ENCODE measurements at places on chromosomes 7 and 10. TPM values are rescaled to one million over a fixed set of nuclear protein-coding genes. Genes with fewer than 3 reads are reported as not detected.

DNA sequence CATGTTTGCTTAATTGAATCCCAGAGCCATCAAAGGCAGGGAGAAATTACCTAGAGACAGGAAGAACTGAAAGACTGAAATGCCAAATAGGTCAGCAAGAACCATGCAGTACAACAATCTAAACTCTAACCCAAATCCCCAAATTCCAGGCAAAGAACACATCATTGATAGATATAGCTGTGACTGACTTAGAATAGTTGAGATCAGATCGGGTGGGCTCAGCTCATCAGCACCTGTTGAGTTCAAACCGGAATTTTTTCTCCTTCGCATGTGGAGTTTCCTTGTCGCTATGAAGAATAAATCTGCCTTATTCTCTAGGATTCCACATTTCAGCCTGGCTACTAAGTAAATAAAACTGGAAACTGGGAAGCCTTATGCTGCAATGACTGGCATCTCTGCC is 1.4 kb downstream of the ANKMY2 start:
- H3K36me3 ChIP-seq, result no peaks in the 10 kb centered on the region
- H3K4me1 ChIP-seq, result peaks cover 7% of the 10 kb centered on the region
- no peak for DNase-seq
- no peaks in the 10 kb centered on the region for H3K27me3 ChIP-seq
- H3K27ac ChIP-seq, result peak overlapping the region; percentile 89
- H3K4me3 ChIP-seq, result peak overlapping the region; percentile 94

- no peaks in the 10 kb centered on the region for H3K4me1 ChIP-seq
- no peak overlapping the region for H3K4me3 ChIP-seq
- H3K27me3 ChIP-seq, result no peaks in the 10 kb centered on the region
- peak overlapping the region; percentile 28 for H3K27ac ChIP-seq
- H3K36me3 ChIP-seq, result no peaks in the 10 kb centered on the region
Observed at GRCh38 chr7:117673839-117674238, 194.0 kb downstream of the CFTR start.

- H3K4me3 ChIP-seq, result no peak overlapping the region
- DNase-seq, result no peak
- H3K27me3 ChIP-seq, result no peaks in the 10 kb centered on the region
- H3K27ac ChIP-seq, result no peak overlapping the region
Observed at GRCh38 chr7:118186501-118186900, 2.5 kb downstream of the LSM8 start.

DNA sequence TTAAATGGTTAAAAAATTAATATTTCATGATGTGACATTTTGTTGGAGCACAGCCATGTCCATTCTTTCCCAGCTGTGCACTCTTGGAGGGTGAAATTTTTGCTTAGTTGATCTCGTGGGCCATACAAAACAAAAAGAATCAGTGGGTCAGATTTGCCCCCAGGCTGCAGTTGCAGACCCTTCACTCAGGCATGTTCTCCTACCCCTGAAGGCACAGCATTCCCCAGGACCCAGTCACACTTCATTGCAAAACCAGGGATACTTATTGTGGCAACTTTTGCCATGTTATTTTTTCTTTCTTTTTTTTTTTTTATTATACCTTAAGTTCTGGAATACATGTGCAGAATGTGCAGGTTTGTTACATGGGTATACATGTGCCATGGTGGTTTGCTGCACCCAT is 6.0 kb downstream of the TAS2R40 start:
- H3K27ac ChIP-seq, result no peak overlapping the region
- DNase-seq, result no peak
- no peaks in the 10 kb centered on the region for H3K27me3 ChIP-seq
- H3K36me3 ChIP-seq, result no peaks in the 10 kb centered on the region
- no peaks in the 10 kb centered on the region for H3K4me1 ChIP-seq
- H3K4me3 ChIP-seq, result no peak overlapping the region

DNA sequence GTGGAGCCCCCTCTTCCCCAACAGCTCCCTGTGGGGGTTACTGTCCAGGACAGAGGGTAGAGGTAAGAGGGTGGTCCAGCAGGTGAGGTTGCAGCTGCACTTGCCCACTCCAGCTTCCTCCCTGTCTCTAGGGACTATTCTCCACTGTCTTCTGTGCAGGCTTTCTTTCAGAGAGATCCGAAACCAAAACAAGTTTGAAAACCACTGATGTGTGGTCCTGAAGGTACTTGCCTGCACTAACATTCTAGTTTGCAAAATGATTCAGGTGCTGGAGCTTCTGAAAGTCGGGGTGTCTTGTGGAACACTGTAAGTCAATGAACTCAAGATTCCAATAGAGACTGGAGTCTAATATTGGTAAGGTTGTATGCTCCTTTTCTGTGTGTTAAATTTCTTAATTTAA is 63.1 kb downstream of the BLNK start:
- H3K36me3 ChIP-seq, result no peaks in the 10 kb centered on the region
- H3K27ac ChIP-seq, result no peak overlapping the region
- DNase-seq, result no peak
- H3K4me1 ChIP-seq, result no peaks in the 10 kb centered on the region

DNA sequence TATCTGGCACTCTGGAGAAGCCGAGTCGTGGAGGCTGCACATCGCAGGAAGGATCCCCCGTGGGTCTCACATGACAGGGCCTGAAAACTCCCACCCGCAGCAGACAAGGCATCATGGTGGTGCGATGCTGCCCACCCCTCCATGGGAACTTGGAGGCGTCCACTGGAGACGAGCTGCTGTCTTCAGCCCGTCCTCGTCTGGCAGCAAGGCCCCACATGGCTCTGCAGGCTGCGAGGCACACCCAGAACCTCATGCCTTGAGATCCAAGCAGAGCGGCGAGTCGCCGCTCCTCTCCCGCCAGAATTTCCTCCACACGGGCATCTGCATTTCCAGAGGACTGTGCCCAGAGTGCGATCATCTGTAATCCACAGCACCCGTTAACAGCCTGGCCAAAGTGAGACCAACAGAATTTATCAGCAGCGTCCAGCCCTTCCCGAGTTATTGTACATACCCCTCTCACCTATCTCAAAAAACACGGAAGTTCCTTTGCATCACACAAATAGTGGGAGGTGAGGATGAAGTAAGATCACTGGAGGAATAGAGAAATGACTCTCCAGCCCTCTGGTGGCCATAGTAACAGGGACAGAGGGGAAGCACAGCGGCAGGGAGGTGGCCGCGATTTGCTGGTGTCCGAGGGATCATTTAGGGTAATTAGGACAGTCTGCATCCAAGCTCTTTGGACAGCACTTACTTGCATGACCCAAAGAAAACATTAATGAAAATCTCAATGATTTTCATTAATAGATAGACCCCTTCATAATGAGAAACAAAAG is 292.4 kb downstream of the USP6NL start:
- H3K27me3 ChIP-seq, result no peaks in the 10 kb centered on the region
- no peak overlapping the region for H3K4me3 ChIP-seq
- H3K27ac ChIP-seq, result no peak overlapping the region
- no peak for DNase-seq
- no peaks in the 10 kb centered on the region for H3K4me1 ChIP-seq

- H3K4me3 ChIP-seq, result no peak overlapping the region
- H3K27me3 ChIP-seq, result no peaks in the 10 kb centered on the region
- H3K27ac ChIP-seq, result no peak overlapping the region
Observed at GRCh38 chr7:86708031-86708680, 64.4 kb downstream of the GRM3 start.

GRCh38 chr7:26155531-26156375 is 3.8 kb downstream of the NFE2L3 start:
- H3K4me1 ChIP-seq, result no peaks in the 10 kb centered on the region
- H3K27ac ChIP-seq, result no peak overlapping the region
- DNase-seq, result no peak
- H3K4me3 ChIP-seq, result no peak overlapping the region

- H3K4me1 ChIP-seq, result no peaks in the 10 kb centered on the region
- H3K27me3 ChIP-seq, result no peaks in the 10 kb centered on the region
- DNase-seq, result no peak
- H3K36me3 ChIP-seq, result no peaks in the 10 kb centered on the region
- peak overlapping the region; percentile 10 for H3K4me3 ChIP-seq
Observed at GRCh38 chr7:7761340-7761973, 43.0 kb upstream of the RPA3 start.

DNA sequence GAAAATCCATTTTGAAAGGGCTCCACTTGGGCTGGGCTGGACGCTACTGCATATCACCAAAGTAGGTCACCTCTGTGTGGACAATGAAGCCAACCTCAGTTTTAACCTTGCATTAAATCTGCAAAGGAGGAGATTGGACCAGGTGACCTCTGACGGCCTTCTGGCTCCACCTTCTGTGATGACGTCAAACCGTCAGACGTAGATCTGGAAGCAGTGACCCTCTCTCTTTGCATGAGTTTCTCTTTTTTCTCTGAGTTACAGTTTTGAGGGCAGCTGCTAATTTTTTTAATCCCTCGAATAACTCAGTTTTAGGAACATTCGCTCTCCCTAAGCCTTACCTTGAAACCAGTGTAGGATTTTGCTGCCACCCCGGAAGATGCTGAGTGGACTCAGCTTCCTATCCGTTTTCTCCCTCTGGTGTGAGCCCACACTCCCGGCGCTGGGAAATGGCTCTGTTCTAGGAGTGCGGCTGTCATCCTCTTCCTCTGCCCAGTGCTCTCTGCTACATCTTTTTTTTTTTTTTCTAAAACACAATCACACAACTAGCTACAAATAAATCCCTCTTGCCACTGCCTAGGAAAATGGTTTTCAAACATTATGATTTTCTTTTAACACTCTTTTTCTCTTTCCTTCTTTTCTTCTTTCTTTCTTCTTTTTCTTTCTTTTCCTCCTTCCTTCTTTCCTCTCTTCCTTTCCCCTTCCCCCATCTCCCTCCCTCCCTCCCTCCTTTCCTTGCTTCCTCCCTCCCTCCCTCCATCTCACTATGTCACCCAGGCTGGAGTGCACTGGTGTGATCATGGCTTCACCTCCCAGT is 27.7 kb upstream of the NMT2 start:
- no peaks in the 10 kb centered on the region for H3K4me1 ChIP-seq
- no peaks in the 10 kb centered on the region for H3K36me3 ChIP-seq
- no peak overlapping the region for H3K4me3 ChIP-seq
- no peak for DNase-seq

- H3K27ac ChIP-seq, result no peak overlapping the region
- no peak overlapping the region for H3K4me3 ChIP-seq
- no peaks in the 10 kb centered on the region for H3K27me3 ChIP-seq
- H3K36me3 ChIP-seq, result no peaks in the 10 kb centered on the region
- DNase-seq, result no peak
- no peaks in the 10 kb centered on the region for H3K4me1 ChIP-seq
Observed at GRCh38 chr7:157567666-157568065, 230.9 kb downstream of the DNAJB6 start.

- H3K27ac ChIP-seq, result no peak overlapping the region
- no peak overlapping the region for H3K4me3 ChIP-seq
- H3K4me1 ChIP-seq, result no peaks in the 10 kb centered on the region
Observed at GRCh38 chr10:104277785-104278184, 8.8 kb downstream of the GSTO2 start.

DNA sequence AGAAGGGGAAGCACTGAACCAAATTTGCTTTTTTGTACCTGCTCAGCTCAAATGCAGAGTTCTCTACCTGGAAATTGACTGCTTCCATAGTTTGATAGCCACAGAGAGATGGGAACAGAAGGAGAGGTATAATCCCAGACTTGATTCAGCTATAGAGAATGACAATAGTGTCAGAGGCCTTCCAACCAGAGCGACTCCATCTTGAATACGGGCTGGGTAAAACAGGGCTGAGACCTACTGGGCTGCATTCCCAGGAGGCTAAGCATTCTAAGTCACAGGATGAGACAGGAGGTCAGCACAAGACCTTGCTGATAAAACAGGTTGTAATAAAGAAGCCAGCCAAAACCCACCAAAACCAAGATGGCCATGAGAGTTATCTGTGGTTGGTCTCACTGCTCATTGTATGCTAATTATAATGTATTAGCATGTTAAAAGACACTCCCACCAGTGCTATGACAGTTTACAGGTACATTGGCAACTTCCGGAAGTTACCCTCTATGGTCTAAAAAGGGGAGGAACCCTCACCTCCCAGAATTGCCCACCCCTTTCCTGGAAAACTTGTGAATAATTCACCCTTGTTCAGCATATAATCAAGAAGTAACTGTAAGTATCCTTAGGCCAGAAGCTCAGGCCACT is 42.7 kb upstream of the ATRNL1 start:
- no peaks in the 10 kb centered on the region for H3K4me1 ChIP-seq
- H3K27ac ChIP-seq, result no peak overlapping the region
- no peaks in the 10 kb centered on the region for H3K27me3 ChIP-seq

DNA sequence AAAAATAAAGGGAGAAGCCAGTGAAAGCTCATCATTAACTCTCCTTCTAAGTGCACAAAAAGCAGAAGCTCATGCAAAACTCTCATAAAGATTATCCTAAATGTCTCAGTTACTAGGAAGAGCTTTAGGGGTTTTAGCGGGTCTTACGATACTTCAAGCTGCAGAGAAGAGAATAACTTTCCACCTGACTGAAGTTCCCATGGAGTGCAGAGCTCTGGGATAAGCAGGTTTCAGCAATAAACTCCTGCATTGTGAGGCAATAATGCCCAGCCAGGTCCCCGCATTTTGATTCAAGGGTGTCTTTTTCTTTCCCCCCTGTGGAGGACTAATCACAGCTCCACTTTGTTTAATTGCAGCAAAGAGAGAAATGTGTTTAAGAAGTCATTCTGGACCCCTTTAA is 241.9 kb upstream of the SP8 start:
- no peak overlapping the region for H3K27ac ChIP-seq
- no peak for DNase-seq
- no peaks in the 10 kb centered on the region for H3K4me1 ChIP-seq
- no peaks in the 10 kb centered on the region for H3K27me3 ChIP-seq
- no peaks in the 10 kb centered on the region for H3K36me3 ChIP-seq

- no peaks in the 10 kb centered on the region for H3K36me3 ChIP-seq
- H3K27ac ChIP-seq, result no peak overlapping the region
- no peak overlapping the region for H3K4me3 ChIP-seq
- H3K27me3 ChIP-seq, result no peaks in the 10 kb centered on the region
Observed at GRCh38 chr7:64181586-64181985, 25.4 kb upstream of the ZNF735 start.

DNA sequence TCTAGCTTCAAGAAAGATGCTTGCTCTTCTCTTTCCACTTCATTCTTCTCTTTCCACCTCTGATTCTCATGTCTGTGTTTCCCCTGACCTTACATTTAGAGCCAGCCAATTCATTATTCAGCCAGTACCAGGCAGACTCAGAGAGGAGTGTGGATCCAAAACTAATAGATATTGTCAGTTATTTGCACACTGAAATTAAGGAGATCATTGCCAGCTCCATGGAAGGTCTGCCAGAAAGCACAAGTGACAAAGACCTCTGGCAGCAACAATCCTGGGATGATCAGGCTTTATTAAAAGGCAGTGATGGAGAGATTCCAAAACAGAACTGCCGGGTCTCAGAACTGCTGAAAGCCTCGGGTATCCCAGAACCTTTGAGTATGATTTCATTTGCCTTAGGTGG is 749.4 kb downstream of the XPNPEP1 start:
- H3K27me3 ChIP-seq, result no peaks in the 10 kb centered on the region
- no peak overlapping the region for H3K4me3 ChIP-seq
- no peaks in the 10 kb centered on the region for H3K36me3 ChIP-seq
- H3K4me1 ChIP-seq, result no peaks in the 10 kb centered on the region
- DNase-seq, result no peak

Gene PTPN20
- 2.5 TPM for total RNA-seq

Gene TUBAL3
- total RNA-seq, result 1.1 TPM

Gene ASAH2
- 1.9 TPM for total RNA-seq

Gene RAB19
- total RNA-seq, result 0.80 TPM

Gene CCDC186
- total RNA-seq, result 22.6 TPM

Gene HOXA10
- total RNA-seq, result 65.6 TPM

Gene MRPL43
- 119 TPM for total RNA-seq

Gene GHRHR
- total RNA-seq, result not detected

Gene BMPR1A
- 53.9 TPM for total RNA-seq

Gene PSMC2
- total RNA-seq, result 62.0 TPM

Gene PRKCQ
- 0.87 TPM for total RNA-seq

Gene GIMAP5
- total RNA-seq, result 15.1 TPM

Gene MSMB
- total RNA-seq, result 2,749 TPM

Data from prostate gland (tissue), 2 donors.